Colonic mucosa (tissue), 4 donors: ENCODE measurements at places on chromosomes 7 and 10.

DNA sequence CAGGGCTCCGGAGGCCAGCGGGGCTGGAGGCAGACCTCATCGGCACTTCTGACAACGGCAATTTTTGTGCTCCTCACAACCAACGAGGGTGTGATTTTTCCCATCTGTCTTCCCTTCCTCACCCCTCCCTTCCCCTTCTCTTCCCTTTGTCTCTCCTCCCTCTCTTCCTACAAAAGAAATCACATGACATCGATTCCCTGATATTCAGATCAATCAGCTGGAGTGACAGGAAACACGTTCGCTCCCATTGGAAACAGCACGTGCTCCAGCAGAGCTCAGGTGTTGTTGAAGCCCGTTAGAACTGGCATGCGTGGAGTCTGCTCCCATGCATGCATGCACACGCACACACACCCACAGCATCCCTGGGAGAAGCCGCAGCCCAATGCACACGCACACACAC is 222.4 kb downstream of the PTPRN2 start:
- no peak for DNase-seq

DNA sequence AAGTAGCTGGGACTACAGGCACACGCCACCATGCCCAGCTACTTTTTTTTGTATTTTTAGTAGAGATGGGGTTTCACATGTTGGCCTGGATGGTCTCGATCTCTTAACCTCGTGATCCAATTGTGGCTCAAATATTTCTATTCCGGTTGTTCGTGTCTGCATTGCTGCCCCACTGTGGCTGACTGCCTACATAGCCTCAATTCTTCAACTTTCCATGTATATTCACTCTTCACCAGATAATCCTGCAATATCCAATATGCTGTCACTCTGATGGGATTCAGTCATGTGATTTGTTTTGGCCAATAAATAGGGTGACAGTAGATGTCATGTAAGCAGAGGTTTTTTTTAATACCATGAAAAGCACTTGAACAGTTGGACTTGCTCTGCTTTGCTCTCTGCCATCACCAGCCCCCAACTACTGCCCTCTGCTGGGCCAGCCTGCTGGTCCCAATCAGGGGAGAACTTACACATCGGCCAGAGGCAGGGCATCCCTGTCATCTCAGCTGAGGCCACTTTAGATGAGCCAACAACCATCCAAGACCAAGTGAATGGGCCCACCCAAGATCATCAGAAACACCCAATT is 56.7 kb downstream of the NSUN6 start:
- no peak for DNase-seq

GRCh38 chr10:94397549-94398370 is 4.6 kb upstream of the TBC1D12 start:
- no peak for DNase-seq

GRCh38 chr7:291373-292092 is 1.6 kb downstream of the FOXL3 start:
- no peak for DNase-seq

DNA sequence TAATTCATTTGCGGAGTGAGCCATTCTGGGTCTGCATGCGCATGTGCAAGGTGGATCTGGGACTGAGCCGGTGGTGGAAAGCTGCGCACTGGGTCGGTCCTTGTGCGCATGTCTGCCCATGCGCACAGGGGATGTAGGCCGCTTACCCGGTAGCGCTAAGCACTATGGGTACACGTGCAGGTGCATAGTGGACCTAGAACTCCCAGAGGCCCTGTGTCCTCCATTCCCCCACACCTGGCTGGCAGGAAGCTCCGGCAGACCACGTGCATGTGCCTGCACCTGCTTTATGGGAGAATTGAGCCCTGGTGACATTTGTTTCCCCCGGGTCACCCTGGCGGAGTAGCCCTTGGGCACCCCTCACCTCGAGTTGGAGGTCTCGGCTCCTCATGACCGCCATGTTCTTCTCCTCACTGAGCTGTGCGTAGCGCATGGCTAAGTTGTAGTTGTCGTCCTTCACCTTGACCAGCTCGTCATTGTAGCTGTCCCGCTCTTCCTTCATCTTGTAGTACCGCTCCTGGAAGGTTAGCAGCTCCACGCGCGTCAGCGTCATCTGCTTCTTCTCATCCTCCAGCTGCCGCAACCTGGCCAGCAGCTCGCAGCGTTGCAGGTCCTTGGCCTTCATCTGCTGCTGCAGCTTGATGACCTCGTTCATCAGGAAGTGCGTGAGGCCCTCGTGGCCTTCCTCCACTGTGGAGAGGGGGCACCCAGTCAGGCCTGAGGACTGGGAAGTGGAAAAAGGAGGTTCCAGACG is 99.6 kb downstream of the CARD11 start:
- no peak for DNase-seq

- no peak for DNase-seq
Observed at GRCh38 chr10:119245272-119245671, 37.9 kb downstream of the GRK5 start.

GRCh38 chr10:28815681-28816080 is 138.4 kb downstream of the BAMBI start:
- DNase-seq: peak; percentile 7
